Activated T-cell treated with anti-CD3 and anti-CD28 coated beads for 48 hours (primary cell): ENCODE measurements at places on chromosomes 12 and 14.

GRCh38 chr12:75585330-75585729 is 73.9 kb upstream of the KRR1 start:
- no peak for DNase-seq

DNA sequence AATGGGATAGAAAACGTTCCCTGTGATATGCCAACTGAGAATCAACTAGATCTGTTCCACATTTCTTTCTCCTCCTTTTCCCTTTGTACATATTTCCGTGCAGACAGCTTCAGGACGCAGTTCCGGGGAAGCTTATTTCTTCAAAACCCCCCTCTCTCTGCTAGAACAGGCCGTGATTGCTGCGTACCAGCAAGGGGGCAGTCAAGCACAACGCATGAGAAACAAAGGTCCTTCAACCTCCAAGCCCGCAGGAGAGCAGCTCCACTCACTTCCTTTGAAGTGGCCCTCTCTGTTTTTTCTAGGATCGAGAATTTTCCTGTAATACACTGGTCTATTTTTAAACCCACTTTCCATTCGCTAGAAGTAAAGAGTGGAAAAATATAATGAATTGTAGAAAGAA is 80.8 kb downstream of the ZNF664 start:
- DNase-seq, result no peak

- DNase-seq, result no peak
Measured at GRCh38 chr14:102688290-102688689, 89.0 kb upstream of the TRAF3 start.

DNA sequence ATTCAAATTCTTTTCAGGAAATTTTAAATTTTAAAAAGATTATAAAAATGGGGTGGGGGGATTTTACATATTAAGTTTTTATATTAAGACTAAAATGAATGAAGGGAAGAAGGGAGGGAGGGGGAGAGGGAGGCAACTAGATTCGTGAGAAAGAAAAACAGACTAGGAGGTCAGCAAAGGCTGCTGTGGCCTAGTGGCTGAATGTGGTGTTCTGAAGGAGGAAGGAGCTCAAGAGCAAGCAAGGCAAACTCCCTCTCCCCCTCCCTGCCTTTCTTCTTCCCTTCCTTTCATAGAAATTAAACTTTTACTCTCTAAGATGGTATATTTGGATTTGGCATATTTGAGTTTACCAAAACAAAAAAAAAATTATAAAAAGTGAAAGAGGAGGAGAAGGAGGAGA is 18.1 kb downstream of the DYRK2 start:
- no peak for DNase-seq

DNA sequence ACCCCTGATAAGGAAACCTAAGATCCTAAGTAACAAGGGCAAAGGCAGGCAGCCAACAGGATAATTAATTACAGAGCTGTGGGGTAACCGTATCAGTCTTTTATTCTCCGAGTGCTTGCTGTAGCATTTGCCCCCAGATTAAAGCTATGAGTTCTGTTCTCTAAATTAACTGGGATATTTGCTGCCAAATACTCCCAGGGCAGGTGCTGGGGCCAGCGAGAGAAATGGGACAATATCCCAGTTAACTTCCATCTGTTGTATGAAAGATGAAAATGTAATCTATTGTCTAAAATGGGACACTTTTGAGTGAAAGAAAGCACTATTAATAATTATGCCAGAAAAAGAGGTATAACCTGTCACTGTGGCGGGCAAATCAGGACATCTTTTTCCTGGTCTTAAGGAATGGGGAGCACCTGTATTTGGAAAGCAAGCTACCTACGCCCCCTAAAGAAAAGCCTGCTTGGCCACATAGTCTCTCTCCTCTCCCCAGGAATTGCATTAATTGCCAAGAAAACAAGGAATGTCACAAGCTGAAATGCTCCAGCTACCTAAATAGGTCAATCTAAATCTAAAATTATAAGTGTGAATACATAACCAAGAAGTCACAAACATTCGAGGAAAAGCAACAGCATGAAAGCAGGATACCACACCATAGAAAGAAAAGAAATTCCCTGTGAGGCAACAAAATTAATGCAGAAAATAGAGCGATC is 26.7 kb upstream of the CFAP54 start:
- no peak for DNase-seq

DNA sequence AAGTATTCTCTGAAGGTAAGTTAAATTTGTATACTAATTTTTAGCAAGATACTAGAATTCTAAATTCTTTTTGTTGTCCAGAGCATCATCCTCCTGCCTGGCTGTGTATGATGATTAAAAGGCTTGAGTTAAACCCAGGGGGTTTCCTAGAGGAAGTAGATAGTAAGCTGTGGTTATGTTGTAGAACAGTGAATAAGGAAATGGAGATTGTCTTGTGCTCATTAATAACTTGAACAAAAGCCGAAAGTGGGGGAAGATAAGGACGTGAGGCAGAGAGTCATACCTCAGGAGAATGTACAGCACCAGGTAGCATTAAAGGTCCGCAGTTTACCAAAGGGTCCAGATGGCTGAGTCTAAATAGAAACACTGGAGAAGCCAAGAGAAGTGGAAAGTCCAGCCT is 42.0 kb downstream of the CKB start:
- DNase-seq, result no peak

- no peak for DNase-seq
Measured at GRCh38 chr14:94165744-94166143, 8.4 kb upstream of the PPP4R4 start.
